A172 (cell line): ENCODE measurements at places on chromosomes 13 and 19. TPM values are rescaled to one million over a fixed set of nuclear protein-coding genes. Genes with fewer than 3 reads are reported as not detected.

CIC gene
- 25.3 and 48.5 TPM in 2 replicates for total RNA-seq

- DNase-seq, result peak; percentile 72
These were observed 158.1 kb upstream of the TSC22D1 start for GRCh38 chr13:44734201-44734707.

GRCh38 chr19:1468821-1469254 lies 10.2 kb downstream of the C19orf25 start:
- no peak for DNase-seq

DNA sequence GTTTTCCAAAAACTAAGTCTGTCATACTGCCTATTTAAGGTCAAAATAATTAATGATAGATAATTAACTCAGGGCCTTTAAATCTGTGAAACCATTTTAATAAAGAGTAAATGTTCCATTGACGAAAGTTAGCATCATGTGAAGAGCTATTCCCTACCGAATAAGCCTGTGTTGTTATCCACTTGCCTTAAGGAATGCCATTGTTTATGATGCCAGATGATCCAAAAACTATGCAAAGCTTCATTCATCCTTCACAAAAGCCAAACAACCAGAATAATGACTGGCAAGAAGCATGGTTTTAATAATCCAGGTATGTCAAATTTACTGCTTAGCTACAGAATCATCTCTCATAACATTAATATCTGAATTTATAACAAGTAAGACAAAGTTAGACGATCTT lies 6.5 kb upstream of the GPC6 start:
- no peak for DNase-seq

- peak; percentile 85 for DNase-seq
These were observed 3.1 kb upstream of the BCL3 start for GRCh38 chr19:44745341-44745831.

- no peak for DNase-seq
These were observed 57.5 kb upstream of the HMGB1 start for GRCh38 chr13:30523211-30523610.

GRCh38 chr13:99237981-99238662 lies 20.1 kb downstream of the GPR18 start:
- no peak for DNase-seq

GRCh38 chr13:26873386-26873698 lies 112.8 kb upstream of the GPR12 start:
- DNase-seq, result no peak
